Left hindlimb (tissue), 1 donor: ENCODE measurements at places on chromosomes 7 and 10.

GRCh38 chr7:19728716-19729115 lies 19.9 kb upstream of the POLR1F start:
- no peak for DNase-seq

- no peak for DNase-seq
These were observed 90.0 kb upstream of the STK17A start for GRCh38 chr7:43492896-43493295.

DNA sequence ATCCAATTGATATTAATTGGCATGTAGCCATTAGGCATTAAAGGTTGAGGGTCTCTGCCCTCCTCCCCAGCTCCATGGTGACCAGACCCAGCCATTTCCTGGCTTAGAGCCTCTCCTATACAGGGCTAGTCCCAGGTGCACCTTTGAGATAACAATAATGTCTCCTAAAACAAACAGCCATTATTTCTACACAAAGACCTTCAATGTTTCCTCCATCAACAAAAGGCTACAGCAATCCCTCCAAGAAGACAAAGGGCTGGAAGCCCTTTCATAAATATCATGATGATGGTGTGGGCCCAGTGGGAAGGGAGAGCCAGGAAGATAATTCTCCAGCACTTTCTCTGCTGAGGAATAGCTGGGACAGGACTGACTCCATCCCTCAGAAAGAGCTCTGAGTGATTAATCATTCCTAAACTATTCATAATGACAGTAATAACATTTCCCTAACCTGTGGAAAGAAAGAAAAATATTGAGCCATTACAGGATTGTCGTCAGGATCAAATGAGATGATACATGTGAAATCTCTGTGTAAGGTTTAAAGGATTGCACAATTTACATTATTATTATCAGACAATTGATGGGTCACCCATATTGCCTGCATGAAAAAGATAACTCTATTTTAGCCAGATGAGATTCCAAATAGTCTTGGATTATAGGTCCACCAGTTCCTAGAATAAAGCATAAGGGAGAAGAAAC lies 10.2 kb downstream of the PKD2L1 start:
- no peak for DNase-seq

DNA sequence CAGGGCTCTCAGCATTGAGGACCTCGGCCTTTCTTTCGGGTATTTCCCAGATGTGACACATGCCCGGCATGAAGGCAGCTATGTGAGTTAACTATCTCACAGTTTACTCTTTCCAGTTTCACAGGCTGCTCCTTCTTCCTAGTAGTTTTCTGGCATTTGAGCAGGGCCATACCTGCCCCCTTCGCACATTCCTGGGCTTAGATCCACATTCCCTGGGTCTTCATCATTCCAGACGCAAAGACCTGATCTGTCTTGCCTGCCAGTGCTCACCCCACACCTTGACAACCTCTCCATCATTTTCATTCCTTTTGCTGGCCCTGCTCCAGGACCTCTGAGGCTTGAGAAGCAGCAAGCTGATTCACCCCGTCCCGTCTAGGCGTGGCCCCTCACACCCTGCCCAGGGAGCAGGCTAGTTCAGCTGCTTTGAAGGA lies 227.5 kb downstream of the WDR11 start:
- peak; percentile 44 for DNase-seq

DNA sequence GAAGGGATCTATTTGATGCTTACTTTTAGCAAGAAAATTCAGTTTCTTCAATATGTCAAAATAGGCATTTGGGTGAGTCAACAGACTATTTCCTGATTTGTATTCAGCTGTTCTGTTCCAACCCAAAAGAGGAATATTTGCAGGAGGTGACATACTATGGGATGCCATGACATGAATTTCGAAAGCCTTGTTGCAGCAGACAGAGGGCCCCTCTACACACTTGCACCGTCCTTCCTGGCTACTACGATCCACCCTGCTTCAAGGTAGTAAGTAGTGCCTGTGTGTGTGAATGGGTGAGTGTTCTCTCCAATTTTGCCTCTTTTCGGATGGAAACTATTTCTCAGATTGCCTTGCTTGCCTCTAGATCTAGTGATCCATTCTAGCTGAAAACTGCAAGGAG lies 413.0 kb upstream of the ADARB2 start:
- DNase-seq: no peak

DNA sequence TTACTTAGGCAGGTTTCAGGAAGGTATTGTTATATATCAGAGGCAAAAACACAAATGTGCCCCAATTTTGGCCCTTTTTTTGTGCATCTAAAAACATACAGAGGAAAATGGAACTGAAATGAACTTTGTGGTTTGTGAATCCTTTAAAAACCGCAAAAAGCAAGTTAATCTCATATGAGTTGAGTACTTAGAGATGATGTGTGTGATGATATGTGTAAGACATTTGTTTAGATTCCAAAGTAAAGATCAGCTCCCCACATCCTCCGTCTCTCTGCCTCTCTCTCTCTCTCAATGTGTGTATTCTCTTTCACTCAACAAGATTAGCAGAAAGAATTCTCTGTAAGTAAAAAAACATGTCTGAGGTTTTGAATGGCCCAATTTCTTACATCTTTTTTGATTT lies 201.9 kb downstream of the MALRD1 start:
- DNase-seq: no peak

DNA sequence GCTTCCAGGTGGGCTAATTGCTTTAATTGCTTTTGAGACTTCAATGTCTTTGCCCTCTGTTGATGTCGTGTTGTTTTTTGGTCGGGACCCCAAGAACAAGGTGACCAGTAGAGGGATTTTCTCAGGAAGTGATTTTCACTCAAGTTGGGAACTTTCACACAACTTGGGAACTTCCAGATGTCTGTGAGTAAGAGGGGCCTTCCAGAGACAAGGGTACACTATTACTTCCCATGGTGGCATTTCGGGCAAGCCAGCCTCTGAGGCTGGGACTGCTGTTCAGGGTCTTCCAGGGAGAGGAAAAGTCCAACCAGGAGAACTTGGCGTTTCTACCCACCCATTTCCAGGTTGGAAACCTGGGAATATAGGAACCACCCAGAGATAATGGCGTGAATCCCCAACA lies 170.0 kb upstream of the CDCA7L start:
- DNase-seq: no peak

GRCh38 chr10:128097783-128098182 lies 28.4 kb downstream of the MKI67 start:
- DNase-seq: no peak

- no peak for DNase-seq
These were observed 78.3 kb downstream of the MMRN2 start for GRCh38 chr10:86878983-86879713.

GRCh38 chr7:28688651-28689050 lies 269.5 kb downstream of the TRIL start:
- DNase-seq: no peak

DNA sequence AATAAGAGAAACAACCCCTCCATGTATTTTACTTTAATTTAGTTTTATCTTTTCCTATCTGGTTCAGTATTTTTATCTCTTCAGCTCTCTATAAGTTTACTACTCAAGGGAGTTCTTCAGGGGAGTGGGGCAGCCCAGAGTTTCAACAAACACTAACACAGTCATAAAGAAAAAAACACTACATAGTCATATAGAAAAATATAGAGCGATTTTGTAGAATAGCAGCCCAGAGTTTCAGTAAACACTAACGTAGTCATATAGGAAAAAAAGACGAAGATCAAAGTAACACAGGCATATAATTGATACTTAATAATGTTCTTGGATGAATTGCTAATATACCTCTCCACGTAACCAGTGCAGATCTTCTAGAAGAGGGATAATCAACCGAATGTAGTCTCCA lies 54.7 kb downstream of the PON1 start:
- DNase-seq: no peak

DNA sequence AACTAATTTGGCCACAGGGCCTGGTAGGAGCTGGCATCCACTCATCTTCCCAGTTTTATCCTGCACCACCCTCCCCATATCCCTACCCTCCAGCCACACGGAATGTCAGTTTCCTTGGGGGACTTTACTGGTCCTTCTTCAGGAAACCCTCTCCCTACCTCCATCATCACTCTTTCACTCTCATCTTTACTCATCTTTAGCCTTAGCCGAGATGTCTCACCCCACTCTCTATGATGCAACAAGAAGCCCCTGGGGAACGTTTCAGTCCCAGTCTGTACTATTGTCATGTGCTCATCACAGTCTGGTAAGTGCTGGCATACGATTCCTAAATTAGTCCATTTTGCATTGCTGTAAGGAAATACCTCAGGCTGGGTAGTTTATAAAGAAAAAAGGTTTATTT lies 34.9 kb upstream of the TMEM248 start:
- no peak for DNase-seq

DNA sequence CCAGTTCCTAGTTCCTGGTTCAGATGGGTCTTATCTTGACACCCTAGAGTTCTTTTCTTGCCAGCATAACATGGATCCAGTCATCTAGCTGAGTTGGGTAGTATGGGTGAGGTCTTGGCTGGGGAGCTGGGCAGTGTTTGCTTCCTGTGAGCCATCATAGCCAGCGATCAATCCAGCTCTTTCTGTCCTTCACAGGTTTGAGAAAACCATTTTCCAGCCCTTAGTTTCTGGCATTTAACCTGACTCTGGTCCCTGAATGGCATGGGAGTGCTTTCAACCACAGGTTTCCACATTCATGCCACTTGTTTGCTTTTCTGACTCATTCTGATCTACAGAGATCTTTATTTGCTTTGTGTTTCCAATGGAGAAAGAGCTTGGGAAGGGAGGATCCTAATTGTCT lies 8.6 kb downstream of the SLC13A1 start:
- no peak for DNase-seq

DNA sequence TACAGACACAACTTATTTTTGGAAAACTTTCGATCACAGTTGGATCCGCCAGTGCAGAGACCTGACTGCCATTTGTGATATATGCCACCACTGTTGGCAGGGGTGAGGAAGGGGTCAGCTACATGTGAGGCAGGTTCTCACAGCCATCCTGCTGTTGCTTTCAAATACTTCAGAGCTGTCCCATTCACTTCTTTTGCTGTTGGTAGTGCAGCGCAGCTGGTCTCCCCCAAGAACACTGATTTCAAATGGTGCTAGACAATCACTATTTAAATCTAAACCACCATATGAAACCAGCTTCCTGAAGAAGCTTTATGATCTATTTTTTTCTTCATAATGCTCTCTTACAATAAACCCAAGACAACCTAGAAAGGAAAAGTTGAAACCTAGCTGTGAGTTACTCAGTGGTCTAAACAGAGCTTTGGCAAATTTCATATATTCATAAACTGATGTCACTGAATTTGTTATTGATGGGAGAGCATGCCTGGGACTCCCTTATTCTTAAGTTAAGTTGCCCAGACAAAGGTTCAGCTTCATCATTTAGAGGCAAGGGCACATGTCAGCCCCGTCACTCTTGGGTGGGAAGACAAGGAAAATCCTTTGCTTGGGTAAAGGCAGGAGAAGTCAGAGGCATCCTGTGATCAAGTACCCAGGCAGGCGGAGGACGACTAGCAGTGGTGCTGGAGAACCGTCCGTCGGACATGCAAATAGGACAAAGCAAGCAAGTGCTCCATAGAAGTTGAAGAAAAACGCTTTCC lies 143.4 kb upstream of the KLF14 start:
- DNase-seq: no peak

- peak; percentile 81 for DNase-seq
These were observed 16.2 kb upstream of the NME8 start for GRCh38 chr7:37832194-37832593.

- no peak for DNase-seq
These were observed 257.0 kb downstream of the OTUD1 start for GRCh38 chr10:23695825-23696420.

DNA sequence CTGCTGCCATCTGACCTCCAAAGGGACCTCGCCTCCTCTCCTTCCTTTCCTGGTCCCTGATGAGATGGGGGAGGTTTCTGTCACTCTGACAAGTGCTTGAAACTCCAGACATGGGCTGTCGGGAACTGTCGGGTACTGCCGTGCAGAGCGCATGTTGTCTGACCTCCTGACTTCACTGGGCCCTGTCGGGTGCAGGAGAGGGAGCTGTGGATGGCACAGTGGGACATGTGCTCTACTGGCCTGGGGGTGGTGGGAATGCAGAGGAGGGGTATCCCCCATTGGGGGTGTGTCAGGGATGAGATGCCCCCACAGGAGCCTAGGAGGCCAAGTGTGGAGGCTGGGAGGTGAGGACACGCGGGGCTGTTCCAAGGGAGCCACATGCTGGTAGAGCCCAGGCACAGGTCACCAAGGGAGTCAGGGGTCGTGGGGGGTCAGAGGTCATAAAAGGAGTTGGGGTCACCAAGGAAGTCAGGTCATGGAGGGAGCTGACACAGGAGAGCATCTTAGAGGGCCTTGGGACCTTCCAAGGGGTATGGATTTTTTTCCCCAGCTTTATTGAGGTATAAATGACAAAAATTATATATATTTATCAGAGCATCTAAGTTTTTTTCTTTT lies 30.9 kb downstream of the TMEM120A start:
- no peak for DNase-seq

DNA sequence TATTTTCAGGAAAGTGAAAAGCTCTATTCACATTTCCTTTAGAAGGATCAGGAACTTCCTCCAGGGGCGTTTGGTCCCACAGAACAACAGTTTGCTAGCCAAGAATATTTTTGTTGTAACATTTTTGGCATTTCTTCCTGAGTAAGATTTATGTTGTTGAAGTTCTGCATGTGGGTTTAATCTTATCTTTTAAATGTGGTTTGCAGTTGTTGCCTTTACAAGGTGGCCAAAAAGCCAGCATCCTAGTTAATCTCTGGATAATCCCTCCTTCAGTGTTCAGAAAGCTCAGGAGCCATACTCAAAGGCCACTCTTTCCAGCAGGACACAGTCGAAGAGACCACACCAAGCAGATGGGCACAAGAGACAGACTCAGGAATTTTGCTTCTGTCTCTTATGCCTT lies 30.0 kb downstream of the SLC26A4 start:
- no peak for DNase-seq

GRCh38 chr7:131564640-131565039 lies 8.2 kb upstream of the PODXL start:
- DNase-seq: no peak

- DNase-seq: no peak
These were observed 769.3 kb downstream of the SORCS1 start for GRCh38 chr10:106395041-106395749.

- no peak for DNase-seq
These were observed 61.7 kb upstream of the PPIF start for GRCh38 chr10:79285315-79286197.

DNA sequence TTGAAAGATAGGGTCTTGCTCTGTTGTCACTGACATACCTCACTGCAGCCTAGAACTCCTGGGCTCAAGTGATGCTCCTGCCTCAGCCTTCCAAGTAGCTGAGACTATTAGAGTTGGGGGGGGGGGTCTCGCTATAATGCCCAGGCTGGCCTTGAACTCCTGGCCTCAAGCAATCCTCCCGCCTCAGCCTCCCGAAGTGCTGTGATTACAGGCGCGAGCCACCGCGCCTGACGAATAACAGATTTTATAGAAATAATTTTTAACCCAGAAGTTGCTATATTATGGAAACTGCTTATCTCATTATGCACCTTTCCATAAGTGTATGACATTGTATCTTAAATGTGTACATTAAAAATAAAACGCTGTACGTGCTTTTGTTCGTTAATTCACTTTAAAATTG lies 846 bp downstream of the ANKRD26 start:
- no peak for DNase-seq

- no peak for DNase-seq
These were observed 98.0 kb downstream of the KCND2 start for GRCh38 chr7:120370954-120371353.

- no peak for DNase-seq
These were observed 29.2 kb upstream of the AP5Z1 start for GRCh38 chr7:4745971-4746919.

GRCh38 chr7:120987280-120987679 lies 1.2 kb upstream of the CPED1 start:
- no peak for DNase-seq
